ENCODE measurements at places on chromosomes 13 and 19.

DNA sequence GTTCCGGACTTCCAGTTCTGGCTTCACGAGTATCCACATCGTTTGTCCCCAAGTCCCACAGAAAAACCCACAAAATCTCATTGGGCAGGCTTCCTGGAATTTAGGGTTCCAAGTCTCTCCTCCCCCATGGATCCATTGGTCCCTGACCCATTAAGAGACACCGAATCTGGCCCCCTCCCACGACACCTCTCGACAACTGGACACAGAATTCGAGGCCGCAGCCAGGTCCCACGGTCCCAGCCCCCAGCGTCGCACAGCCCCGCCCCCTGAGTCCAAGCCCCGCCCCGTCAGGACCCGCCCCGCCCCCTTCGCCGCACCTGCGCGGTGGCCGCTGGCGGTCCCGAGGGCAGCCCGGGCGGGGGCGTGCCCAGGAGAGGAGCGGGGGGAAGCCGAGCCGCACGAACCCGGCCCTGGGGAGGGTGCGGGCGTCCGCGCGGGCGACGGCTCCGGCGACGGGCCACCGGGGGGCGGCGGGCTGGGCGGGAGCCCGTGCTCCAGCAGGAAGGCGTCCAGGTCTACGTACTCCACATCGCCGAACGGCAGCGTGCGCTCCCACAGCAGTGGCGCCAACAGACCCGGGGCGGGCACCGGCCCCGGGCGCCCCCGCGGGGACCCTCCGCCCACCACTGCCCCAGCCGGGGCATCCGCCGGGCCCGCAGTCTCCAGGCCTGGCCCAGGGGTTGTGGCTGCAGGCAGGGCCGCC is 1.8 kb downstream of the DBP start:
- peak; percentile 58 for DNase-seq

- no peak for DNase-seq
These were observed 8.6 kb downstream of the LILRA6 start for GRCh38 chr19:54233941-54234340.

GRCh38 chr13:19561585-19561984 is 253 bp upstream of the TPTE2 start:
- no peak for DNase-seq

DNA sequence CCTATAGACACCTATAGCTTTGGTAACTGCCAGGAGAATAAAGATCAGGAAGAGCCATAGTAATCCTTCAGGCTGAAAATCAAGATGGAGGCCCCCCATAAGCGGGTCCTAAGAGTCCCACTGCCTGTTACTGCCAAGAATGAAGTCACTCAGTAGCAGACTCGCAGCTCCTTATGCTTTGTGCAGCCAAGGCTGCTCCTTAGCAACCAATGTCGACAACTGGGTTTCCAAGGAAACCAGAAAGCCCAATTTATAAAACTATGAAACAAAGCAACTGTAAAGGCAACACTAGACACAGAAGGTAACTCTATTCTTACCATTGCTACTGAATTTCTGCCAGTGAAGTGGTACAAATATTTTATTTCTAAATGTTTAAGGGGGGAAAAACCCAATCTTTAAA is 56.5 kb downstream of the DCLK1 start:
- DNase-seq: no peak

GRCh38 chr19:32863841-32864240 is 5.7 kb downstream of the SLC7A9 start:
- DNase-seq: no peak

DNA sequence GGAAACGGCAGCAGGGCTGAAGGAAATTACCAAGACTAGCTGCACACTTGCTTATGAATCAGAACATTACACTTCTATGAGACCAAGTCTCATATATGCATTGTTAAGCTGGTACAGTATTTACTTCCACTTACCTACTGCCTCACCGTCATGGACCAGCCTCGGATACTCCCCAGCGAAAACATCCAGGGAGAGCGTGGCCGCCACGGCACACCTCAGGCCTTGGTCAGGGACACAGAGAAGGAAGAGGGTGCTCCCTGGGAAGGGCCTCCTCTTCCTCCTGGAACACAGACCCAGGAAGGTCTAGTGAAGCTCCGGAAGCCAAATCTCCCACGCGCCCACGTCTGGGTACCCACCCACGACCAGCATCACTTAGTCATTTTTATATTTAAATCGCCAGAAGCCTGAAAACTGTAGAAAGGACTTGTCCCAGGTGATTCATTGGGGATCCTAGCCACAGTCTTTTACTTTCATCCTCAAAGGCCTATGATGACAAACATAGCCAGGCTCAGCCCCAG is 24.4 kb upstream of the MTIF3 start:
- no peak for DNase-seq

DNA sequence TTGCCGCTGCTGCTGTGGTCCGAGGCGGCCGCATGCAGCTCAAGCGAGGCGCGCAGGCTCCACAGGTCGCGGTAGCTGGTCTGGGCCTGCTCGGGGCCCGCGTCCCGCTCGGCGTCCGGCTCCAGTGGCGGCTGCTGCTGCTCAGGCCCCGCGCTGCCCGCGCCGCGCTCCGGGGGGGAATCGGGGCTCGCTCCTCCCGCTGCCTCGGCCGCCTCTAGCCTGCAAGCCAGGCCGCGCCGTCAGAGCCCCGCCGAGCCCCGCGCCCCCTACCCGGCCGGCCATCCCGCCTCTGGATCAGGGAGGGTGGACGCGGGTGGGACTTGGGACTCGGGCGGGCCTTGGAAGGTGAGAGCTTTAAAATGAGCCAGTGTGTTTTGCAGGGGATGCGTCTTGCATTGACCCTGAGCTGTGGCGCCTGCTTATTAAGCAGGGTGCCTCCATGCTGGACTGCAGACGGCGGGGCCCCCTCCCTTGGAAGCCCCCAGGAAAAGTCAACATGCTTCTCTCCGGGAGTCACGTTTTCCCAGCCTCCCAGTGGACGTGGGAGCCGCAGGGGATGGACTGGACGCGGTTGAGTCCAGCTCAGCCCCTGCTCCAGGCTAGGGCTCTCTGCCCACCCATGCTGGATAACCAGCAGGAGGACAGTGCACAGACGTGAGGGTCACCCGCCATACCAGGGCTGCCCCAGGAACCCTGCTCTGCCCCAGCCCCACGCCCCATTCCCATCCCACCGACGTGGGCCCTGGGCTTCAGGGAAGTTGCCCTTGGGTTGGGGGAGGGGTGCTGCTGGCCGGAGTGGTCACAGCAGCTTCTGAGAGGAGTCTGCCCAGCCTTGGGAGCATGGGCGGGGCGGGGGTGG is 7.7 kb downstream of the CBARP start:
- no peak for DNase-seq

DNA sequence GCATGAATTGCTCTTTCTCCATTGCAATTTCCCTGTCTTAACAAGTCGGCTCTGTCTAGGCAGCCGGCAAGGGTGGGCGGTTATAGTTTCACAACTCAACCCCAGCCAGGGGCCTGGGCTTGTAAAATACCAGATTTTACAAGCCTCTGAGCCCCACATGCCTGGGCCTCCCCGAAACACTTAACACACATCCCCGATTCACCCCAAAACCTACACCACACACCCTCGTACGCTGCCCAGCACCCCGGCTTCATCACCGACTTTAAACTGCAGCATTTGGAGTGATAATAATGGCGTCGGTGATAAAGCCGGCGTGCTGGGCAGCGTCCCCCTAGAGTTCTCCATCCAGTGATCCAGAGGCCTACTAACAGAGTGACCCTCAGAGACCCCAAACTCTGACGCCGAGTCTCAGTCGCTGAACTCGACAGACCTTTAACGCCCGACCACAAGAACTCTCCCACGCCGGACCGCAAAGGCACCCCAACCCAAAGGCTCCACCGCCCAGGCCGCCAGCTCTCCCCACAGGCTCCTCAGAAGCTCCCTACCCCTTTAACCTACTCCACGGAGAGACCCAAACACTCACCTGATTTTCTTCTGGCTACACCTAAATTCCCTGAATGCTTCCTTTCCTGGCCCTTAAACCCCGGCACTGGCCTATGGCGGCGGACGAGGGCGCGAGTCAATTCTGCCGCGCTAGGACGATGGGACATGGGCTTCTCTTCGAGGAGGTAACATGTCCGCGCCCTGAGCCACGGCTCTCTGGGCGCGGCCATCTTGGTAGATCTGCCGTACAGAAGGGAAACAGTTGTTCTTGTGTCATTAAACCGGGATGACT is at the start of gene ZNF649:
Gene ZNF649 (minus strand): TSS at position 687 of the 835 bp plus-strand sequence. CDS start 4,910 bp downstream, outside the sequence.
- DNase-seq: peak; percentile 85

- no peak for DNase-seq
These were observed 123.3 kb upstream of the TMTC4 start for GRCh38 chr13:100797921-100798320.

- no peak for DNase-seq
These were observed 156.2 kb downstream of the COG6 start for GRCh38 chr13:39811696-39812095.

- DNase-seq: no peak
These were observed 904 bp upstream of the ALOX5AP start for GRCh38 chr13:30734439-30734838.

DNA sequence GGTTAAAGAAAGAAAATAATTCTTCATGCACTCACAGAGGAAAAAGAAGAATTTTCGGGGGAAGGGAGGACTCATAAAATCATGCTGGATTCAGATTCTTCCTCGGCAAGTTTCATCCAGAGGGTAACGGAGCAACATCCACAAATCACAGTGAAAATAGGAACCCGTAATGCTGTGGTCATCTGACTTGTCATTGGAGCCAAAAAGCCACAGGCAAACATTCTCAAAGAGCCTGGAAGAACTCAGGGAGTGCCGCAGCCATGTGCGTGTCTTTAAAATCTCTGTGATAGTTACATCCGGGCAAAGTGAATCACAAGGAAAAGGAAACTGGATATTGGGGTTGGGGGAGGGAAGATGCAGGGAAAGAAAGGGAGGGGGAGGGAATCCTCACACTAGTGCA is 33.0 kb upstream of the VSTM2B start:
- no peak for DNase-seq

DNA sequence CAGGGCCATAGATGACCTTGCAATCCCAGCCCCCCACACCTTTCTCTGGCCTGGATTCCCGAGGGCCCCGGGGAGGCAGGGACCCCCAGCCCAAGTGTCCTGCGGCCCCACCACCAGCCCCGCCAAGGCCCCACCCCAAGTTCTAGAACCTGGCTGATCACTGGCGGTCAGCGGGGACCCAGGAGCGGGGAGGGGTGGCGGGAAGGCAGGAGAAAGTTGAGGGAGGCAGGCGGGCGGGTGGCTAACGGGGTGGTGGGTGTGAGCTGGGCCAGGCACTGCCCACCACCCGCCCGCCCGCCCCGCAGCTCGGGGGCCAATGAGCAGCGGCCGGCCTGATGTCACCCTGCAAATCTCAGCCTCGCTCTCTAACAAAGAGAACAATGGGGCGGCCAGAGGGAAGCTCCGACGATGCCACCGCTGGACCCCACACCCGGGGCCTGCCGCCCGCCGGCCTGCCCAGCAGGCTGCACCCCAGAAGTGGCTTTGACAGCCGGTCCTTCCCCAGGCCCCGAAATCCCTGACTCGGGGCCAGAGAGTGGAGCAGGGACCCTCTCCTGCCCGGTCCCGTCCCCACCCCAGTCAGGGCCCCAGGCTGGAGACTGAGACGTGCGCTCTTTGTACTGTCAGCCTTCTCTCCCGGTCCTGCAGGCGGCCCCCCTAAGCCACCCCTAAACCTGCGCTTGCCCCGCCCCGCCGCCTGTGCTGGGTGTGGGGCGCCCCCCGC is 1.6 kb downstream of the MEX3D start:
- peak; percentile 84 for DNase-seq

DNA sequence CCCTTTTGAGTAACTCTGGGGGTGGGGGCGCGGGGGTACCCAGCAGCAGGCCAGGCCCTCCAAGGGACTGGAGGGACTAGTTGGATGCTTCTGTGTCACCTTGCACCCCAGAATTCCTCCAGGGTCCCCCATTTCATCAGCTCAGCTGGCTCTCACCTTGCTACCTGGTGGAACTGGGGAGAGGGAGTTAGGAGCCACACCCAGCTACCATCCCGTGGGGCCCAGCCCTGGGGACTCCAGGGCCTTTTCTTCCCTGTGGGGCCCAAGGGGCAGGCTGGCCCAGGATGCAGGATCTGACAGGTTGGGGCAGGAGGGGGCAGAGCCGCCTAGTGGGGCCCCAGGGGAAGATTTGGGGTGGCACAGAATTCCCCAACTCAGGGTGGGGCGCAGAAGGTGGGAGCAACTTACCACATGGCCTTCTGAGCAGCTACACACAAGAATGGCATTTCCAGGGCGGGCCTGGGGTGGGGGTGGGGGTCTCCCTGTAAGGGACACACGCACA is 32.8 kb upstream of the NANOS3 start:
- DNase-seq: no peak

GRCh38 chr19:40744554-40745401 is 5.5 kb downstream of the ACTMAP start:
- no peak for DNase-seq

- no peak for DNase-seq
These were observed 69.8 kb downstream of the SIAH3 start for GRCh38 chr13:45781553-45782326.
